ENCODE measurements at places on chromosomes 12 and 14.

GRCh38 chr12:118357257-118358007 lies 15.3 kb downstream of the TAOK3 start:
- DNase-seq, result no peak

GRCh38 chr12:22787557-22787956 lies 162.6 kb downstream of the ETNK1 start:
- DNase-seq, result no peak

DNA sequence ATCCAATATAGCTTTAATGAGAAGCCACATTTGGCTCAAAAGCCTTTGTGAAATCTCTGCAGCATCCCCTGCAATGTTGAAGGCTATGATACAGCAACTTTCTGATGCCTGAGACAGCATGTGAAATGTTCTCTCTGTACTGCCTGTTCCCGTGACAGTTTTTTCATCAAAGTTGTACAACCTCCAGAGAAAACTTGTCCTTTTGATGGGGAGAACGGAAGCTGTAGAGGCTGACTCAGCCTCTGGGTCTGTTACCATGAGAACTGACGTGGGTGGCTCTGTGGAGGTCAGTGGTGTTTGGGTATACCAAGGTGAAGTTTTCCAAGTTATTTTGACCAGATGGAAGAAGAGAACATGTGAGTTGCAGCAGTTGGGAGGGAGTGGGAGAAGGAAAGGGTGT lies 17.0 kb downstream of the SLC4A8 start:
- DNase-seq, result no peak

DNA sequence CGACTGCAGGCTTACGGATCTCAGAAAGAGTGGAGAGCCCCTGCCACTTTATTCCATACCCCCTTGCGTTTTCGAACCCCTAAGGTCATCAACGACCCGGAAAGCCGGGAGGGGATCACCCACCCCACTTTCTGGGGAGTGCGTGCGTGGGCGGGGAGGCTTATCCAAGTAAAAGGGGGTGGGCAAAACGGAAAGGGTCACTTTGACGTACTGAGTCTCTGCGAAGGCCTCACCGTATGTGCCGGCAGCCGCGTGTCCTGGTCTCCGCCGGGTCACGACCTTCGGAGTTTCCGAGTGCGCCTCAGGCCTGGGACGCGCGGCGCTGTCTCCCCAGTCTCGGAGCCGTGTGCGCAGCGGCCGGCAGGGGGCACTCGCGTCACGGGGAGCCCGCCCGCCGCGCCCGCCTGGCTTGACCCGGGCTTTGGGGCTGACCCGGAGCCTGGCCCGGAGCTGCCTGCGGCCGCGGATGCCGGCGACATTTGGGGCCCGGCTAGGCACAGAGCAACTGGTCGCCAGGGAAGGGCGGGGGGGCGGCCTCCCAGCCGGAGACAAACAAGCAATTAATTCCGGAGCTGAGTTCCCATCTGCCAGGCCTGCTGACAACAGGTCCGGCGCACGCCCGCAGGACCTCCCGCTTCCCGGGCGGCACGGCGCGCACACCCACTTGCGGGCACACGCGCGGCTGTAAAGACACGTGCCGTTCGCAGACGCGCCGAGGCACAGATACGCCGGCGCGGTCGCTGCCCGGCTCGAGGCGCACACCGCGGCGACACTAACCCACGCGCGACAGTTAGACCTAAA lies 890 bp upstream of the KIF26A start:
- DNase-seq, result peak; percentile 43

DNA sequence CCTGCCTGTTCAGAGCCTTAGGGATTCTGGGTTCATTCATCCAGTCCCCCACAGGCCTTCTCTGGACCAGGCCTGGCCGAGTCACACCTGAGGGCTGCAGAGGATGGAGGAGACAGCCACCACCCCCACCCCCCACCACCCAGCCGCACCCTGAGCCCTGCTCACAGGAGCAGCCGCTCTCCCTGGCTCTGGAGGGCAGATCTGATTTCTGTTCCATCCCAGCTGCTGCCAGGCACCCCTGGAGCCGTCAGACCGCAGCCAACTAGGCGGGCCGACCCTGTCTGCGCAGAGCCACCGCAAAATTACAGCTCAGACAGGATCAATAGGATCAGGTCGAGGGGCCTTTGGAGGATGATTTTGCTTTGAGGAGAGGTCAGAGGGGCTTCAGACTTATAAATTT lies 154.6 kb upstream of the MYL2 start:
- no peak for DNase-seq

- no peak for DNase-seq
Observed at GRCh38 chr14:51661504-51661903, 9.8 kb downstream of the FRMD6 start.

- no peak for DNase-seq
Observed at GRCh38 chr14:99820702-99821331, 27.6 kb downstream of the EML1 start.

DNA sequence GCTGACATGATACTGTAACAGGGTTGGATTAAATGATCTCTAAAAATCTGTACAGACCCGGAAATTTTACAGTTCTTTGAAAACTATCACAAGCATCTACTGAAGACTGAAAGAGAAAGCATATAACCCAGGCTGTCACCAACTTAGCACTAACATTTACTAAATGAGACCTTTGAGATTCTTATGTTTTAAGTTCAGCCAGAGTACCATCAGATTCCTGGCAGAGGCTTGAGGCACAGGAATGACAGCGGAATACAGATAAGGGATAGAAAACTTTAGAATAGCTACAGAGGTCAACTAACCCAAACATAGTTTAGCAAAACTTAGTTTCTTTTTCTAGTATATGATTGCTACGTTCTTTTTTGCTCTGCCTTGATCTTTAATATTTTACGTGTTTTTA lies 91.6 kb upstream of the FERMT2 start:
- no peak for DNase-seq

GRCh38 chr12:131940141-131940547 lies 9.6 kb upstream of the EP400 start:
- no peak for DNase-seq

- DNase-seq, result no peak
Observed at GRCh38 chr12:120653611-120654010, 13.2 kb downstream of the CABP1 start.

- no peak for DNase-seq
Observed at GRCh38 chr12:57519796-57520052, 590 bp downstream of the DDIT3 start.

GRCh38 chr14:86541972-86542371 lies 1012.0 kb downstream of the FLRT2 start:
- no peak for DNase-seq

- no peak for DNase-seq
Observed at GRCh38 chr14:52748647-52749292, 18.8 kb downstream of the STYX start.

DNA sequence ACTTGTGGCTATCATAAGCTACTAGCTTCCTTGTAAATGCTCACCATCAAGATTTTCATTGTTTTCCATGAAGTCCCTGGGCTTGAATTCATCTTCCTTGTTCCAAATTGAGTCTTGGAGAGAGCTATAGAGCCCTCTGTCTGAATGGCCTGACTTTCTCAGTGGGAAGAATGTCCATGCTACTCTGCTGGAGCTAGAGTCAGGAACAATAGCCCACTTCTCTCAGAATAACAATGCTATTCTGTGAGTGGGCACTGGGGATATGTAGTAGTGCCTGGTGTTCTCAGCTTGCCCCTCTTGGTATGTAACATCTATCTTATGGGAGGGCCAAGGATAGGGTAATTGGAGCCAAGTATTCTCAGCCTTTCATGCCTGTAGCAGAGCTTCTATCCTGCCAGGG lies 127.6 kb upstream of the TRHDE start:
- DNase-seq, result no peak

DNA sequence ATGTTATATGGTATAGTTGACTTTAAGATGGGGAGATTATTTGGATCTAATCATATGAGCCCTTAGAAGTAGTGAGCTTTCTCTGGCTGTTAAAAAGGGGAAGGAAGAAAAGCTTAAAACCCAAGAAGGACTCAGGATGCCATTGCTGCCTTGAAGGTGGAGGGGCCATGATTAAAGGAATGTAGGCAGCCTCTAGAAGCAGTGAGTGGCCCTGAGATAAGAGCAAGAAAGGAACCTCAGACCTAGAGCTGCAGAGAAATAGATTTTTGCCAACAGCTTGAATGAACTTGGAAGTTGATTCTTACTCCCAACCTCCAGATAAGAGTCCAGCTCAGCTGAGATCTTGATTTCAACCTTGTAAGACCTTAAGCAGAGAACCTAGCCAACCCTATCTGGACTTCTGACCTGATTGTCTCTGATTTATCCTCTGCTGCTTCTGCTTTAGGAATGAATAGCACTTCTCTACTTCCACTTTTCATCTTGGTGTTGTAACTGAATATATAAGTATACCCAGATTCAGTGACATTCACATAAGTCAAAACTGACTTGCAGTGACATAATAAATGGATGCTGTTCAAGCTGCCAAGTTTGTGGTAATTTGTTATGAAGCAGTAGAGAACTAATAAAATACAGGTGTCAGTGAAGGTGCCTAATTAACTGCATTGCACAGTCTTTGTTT lies 33.5 kb downstream of the RAD51B start:
- no peak for DNase-seq

DNA sequence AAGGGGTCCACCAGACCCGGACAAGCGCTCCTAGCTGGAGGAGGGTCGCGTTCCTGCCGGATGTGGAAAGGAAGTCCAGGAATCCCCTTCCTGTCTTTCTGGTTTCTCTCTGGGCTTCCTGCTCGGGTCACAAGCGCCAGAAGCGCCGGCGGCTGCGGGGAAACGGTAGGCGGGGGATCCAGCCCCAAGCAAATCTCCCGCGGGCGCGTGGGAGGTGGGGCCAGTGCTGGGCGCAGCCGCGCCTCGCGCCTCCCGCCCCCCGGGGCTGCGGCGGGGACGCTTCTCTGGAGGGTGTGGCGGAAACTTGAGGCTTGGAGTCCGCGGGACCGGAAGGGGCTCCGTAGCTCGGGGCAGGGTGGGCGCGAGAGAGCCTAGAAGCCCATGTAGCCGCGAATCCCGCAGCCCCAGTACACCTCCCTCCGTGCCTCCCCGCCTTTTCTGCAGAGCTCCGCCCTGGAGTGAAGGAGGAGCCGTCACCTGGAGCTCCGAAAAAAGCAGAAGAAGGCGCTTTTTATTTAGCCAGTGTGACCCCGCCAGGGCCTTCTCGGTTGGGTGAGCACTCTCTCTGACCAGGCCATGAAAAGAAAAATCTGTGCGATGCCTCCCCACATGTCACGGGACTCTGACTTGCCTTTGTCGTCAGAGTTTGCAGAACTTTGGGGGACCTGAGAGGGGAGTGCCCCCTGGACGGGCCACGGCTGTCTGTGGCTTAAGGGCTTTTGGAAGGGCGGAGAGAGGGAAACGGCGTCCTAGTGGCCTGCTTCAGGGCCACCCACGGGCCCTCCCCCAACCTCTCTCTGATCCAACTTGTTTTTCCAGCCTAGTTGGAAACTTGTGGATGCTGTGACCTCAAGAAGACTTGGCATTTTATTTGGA lies 21.4 kb upstream of the CLEC2D start:
- peak; percentile 77 for DNase-seq

- no peak for DNase-seq
Observed at GRCh38 chr12:111598637-111599452, at the start of gene ATXN2. Gene ATXN2 (minus strand): TSS chr12:111599315. CDS start chr12:111599034, 281 bp downstream.

- DNase-seq, result no peak
Observed at GRCh38 chr12:11662369-11662768, 12.9 kb downstream of the ETV6 start.

Data from stimulated activated CD8-positive, alpha-beta memory T cell treated with anti-CD3 and anti-CD28 coated beads, Interleukin-7, amount 100 ng/mL, for 24 hours (primary cell).